Activated naive CD4-positive, alpha-beta T cell treated with Interleukin-2 at 50 U/mL for 16 hours (primary cell): ENCODE measurements at places on chromosomes 3 and 15.

GRCh38 chr15:73395671-73396070 lies 26.9 kb upstream of the HCN4 start:
- no peak for DNase-seq

DNA sequence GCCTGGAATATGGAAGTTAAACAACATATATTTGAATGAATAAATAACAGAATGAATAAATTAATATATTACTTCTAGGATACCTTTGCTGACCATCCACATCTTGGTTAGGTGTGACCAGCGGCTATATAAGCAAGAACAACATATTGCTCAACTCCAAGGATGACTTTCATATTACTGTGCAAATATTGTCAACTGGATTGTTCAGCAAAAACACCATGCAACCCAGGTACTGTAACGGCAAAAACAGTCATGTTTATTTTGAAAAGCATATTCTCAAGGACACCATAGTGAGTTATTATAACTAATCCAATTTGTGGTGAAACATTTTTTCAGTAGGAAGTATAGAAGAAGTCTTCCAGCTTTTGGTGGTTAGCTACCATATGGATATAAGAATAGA lies 907.9 kb downstream of the IGSF11 start:
- DNase-seq = no peak

DNA sequence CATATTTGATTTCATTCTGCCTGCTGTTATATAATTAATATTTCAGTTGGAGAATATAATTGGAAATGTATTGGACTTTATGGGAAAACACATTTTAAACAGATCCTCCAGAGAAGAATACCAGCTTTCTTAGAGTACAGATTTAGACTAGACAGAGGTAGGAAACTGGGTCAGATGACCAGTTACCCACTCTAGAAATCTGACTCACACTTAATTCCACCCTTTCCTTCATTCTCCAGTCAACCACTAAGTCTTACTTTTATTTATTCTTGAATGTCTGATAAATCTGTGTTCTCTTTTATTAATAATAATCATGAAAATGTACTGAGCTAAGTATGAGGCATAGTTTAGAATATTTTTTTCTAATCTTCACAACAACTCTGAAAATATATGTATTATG lies 110.7 kb downstream of the LRRC49 start:
- DNase-seq = no peak

- DNase-seq = no peak
Measured at GRCh38 chr3:35709691-35710090, 70.4 kb downstream of the ARPP21 start.

- DNase-seq = no peak
Measured at GRCh38 chr15:73718694-73719093, 34.5 kb downstream of the INSYN1 start.

- DNase-seq = no peak
Measured at GRCh38 chr15:75309711-75310110, 26.2 kb upstream of the COMMD4 start.

- no peak for DNase-seq
Measured at GRCh38 chr15:94312946-94313345, 81.6 kb downstream of the MCTP2 start.

DNA sequence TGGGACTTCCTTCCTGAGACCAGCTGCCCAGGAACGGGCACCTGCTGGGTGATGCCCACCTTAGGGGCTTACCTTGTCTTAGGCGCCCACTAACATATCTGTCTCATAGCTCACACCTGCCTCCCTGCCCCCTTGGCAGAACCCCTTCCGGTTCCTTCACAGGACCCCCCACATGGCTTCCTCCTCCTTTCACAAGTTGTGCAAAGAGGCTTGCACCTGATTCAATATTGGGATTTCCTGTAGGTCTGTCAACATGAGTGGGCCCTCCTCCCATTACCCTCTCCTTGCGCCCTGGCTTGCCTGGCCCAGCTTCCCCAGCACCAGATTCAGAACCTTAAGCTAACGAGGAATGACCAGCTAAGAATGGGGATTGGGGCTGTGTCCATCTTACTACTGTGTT lies 633 bp downstream of the THPO start:
- DNase-seq = no peak

DNA sequence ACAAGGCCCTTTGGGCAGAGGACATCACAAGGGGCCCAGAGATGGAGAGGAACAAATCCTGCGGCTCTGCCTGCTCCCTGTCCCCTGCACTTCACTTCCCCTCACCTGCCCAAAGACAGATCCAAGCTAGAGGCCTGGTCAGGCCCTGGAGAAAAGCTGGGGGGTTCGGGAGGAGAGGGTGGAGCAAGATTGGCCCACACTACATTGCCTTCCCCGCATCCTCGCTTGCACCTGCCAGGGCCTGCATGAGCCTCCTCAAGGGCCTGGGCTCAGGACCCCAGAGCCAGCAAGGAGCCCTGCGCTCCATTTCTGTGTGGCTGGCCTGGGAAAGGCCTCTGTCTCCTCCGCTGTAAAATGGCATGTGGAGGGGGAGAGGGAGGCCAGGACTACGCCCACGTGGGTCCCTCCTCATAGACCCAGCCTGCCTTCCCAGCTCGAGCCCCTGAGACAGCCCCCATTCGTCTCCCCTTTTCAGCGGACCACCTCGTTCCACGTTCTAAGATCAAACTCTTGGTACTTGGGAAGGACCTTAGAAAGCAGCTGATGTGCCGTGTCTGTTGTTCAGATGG lies 106.0 kb downstream of the HMG20A start:
- no peak for DNase-seq

- no peak for DNase-seq
Measured at GRCh38 chr3:147572970-147573340, 163.8 kb downstream of the ZIC1 start.

DNA sequence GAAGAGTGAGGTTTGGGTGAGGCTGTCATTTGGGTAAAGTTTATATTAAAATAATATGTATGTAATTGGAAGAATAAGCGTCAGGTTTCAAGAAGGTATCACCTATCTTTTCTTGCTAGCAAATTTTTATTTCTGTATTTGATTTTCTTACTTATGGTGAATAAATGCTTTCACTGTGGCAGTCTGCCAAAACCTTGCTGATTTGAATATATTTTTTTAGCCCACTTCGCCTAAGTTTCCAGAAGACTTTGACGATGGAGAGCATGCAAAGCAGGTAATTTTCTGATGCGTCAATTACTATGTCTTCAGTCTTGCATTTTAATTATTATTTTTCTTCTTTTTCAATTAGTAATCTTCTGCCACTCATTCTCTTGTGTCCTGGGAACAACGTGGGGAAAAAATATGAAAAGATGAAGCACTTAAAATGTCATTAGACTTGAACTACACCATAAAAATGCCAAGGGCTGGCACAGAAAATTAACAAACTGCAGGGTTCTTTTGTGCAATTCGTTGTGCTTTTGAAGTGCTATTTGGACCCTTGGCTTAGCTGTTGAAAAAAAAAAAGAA lies 40.4 kb downstream of the SRP14 start:
- DNase-seq = no peak
